ENCODE measurements at places on chromosomes 6 and 20.

DNA sequence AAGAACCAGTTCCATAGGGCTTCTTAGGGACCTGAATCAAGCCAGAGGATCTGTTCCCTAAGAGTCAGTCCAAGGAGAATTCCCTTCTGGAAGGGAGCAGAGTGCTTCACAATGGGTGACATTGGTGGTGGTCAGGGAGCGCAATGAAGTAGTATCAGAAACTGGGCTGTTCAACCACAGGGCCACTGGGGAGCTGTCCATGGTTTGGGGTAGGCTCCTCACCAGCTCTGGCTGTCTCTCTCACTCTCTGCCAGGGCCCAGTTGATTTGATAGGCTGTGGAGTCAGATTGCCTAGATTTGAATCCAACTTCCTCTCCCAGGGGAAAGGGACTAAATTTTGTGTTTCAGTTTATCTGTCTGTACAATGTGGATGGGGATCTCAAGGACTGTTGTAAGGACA lies 36.7 kb upstream of the CHD6 start:
- DNase-seq = no peak

GRCh38 chr20:40670253-40670652 lies 18.8 kb downstream of the MAFB start:
- no peak for DNase-seq

DNA sequence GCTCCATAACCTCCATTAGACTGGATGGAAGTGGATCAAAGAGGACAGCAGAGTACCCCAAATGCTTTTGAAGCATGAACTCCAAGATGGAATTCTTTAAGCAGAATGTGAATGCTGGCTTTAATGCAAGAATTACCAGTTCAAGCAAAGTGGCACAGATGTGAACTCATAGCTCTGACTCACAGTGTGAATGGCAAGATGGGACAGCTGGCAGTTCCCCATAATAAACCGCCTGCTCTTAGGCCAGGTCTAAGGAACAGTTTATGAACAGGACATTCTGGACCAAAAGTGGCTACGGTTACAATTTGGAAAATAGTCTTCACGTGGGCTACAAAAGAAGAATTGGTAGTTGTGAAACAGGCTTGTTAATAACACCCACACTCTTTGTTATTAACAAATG lies 76.5 kb downstream of the SPTLC3 start:
- DNase-seq = no peak

DNA sequence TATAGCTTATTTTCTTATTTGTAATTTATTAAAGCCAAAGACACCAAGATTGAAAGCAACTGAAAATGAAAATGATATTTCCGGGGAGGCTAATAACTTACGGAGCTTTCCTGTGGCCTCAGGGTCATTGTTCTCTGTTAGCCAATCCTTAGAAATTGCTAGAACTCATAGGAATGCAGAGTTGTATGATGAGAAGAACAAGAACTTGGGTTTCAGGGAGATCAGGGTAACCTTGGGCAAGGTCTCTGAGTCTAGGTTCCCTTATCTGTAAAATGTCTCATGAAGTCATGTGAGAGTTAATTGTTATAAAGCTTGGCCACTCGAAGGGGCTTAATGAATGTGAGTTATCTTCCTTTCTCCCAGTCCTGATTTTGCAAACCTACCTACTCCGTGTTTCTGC lies 20.1 kb upstream of the SERINC3 start:
- DNase-seq = no peak

GRCh38 chr6:135008072-135008940 lies 46.3 kb downstream of the HBS1L start:
- DNase-seq = no peak

DNA sequence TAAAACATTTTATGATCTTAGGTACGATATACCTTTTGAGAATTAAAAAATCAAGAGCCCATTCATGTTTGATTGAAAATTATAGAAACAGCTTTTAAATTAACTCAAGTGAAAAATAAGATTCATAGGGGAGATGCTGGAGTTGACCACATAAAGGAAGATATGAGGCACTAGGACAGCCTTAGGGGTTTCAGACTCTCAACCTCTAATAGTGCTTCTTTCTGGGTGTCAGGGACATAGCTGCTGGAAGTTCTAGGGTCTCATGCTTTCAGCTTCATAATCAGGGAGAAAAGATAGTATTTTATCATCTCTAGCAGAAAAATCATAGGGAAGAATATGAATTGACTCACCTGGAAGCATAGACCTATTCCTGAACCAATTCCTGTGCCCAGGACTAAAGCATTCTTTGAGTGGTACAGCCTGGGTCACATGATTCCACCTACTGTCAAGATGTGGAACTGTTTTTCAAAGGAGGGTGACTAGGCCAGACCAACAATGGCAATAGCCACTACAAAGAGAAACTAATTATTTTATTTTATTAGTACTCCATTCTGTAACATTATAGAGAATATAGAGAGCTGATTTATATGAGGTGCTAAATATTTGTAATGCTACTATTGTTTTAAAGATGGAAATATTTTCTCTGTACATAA lies 27.8 kb upstream of the CENPW start:
- DNase-seq = no peak

- no peak for DNase-seq
Observed at GRCh38 chr20:45218124-45218523, 3.0 kb upstream of the SEMG2 start.

DNA sequence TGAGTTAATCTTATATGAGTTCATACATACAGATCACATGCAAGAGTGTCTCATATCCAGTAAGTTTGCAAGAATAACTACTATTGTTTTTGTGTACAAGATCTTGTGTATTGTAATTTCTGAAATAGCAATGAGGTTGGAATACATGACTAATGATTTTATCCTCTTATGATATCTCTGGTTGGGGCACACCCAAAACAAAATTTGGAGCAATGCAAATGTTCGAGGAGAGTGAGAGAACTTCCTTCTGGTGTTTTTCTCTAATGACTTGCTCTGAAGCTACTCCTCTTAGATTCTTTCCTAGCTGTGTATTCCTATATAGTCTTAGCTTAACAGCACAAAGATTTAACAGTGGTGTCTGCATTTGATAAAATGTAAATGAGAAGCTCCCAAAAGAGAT lies 252.5 kb downstream of the LAMA2 start:
- no peak for DNase-seq

DNA sequence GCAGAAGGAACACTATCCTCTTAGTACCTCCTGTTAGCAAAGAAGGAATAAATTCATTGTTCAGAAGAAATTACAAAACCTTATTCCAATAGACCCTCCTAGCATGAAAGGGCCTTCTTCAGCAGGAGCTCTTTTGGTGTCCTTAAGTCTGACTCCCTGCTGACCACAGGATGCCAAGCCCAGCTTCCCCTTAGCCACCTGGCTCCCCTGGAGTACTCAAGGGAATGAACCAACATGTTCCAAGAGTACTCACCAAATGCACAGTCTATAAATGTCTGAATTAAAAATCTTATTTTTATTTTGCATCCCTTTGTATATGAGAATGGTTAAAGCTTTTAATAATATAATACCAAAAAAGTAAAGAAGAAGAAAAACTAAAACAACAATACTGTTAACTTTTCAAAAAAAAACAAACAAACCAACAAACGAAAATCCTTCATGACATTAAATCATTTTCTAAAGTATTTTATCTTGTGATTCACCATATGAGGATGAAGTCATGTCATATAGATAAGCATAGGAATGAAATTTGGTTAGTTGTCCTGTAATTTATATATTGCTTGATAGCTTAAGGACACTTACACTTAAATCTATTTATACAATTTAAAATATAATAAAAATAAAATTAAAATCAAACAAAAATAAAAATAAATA lies 1355.1 kb downstream of the HACE1 start:
- DNase-seq = no peak

All from CMK (cell line).